AG10803 (cell line): ENCODE measurements at places on chromosomes 1 and 21.

- DNase-seq, result no peak
Measured at GRCh38 chr1:232682248-232682647, 52.3 kb upstream of the SIPA1L2 start.

- DNase-seq, result no peak
Measured at GRCh38 chr1:179303200-179303785, 9.7 kb downstream of the SOAT1 start.

DNA sequence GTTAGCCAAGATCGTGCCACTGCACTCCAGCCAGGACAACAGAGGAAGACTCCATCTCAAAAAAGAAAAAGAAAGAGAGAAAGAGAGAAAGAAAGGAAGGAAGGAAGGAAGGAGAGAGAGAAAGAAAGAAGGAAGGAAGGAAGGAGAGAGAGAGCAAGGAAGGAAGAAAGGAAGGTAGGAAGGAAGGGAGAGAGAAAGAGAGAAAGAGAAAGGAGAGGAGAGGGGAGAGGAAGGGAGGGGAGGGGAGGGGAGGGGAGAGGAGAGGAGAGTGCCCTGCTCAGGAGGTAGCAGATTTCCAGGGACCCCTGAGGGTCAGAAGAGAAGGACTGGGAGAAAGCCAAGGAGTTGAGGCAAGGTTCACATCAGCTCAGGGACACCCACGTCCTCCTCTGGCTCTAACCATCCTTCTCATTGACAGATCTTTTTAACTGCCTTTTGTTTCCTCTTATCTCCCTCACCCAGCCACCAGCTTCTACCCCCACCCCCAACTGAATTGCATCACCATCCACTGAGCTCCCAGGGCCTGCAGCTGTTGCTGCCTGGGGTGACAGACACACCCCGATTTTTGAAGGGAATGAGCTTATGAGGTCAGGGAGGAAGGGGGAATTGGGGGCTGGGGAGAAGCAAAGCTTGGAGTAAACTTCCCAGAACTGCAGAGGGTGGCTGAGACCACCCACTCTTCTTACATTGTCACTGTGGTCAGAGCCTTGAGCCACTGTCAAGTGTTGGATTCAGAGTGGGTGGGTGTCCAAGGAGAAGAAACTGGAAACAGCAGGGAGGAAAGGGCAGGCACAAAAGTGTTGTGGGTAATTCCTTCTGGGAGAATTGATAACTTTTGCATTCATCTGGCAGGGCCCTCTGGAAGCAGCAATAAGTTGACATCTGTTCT is 91.6 kb downstream of the GLUL start:
- peak; percentile 31 for DNase-seq

DNA sequence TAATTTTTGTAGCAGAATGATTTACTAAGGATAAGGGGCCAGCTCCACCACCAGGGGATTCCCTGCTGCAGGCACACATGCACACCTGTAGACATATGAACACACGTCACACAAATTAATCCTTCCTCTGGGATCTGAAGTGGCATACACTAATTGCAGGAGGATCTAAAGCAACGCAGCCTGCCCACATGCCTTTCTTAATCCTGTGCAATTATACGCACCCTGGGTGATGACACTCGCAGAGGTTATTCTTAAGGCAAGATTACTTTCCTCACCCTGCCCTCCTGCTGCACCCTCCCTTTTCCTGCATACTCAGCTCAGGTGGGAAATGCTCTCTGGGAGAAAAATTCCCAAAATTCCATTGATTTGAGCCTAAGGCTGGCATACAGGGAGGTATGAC is 7.5 kb upstream of the LORICRIN start:
- DNase-seq, result no peak

- DNase-seq, result peak; percentile 60
Measured at GRCh38 chr1:212518188-212519054, 85.7 kb downstream of the NENF start.
